NCI-H2107 (cell line): ENCODE measurements at places on chromosomes 11 and 22.

DNA sequence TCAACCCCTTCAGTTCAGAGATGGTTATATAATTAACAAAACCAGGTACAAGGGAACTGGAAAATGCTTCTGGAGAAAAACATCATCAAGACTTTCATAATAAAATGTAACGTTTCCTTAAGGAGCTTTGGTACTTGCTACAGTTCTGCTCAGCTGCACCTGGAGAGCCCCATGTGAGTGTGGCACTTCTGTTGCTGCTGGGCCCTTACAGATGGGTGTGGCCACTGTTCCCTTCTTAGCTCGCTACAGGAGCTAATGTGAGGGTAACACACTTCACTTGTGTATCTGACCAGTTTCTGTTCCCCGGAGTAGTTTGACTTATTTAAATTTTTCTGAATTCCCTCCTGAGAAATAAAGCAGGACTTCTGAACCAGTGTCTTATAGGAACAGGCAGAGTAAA lies 4.0 kb downstream of the POU2AF3 start:
- no peak for DNase-seq

DNA sequence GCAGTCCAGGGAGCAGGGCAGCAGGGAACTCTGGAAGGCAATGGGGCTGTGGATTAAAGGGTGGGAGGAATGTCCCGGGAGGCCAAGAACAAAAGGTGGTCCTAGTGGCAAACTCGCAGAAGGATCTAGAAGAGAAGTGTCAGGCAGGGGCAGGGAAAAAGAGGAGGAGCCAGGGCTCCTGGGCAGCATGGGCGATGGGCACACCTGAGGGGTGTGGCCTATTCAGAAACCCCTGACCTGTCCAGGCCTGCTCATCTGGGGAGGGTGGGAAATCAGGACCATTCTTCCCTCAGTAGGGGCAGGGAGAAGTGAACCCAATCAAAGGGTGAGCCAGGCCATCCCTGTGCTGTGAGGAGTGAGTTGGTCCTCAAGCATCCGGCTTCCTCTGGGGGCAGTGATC lies 108.6 kb downstream of the TRIM29 start:
- no peak for DNase-seq

DNA sequence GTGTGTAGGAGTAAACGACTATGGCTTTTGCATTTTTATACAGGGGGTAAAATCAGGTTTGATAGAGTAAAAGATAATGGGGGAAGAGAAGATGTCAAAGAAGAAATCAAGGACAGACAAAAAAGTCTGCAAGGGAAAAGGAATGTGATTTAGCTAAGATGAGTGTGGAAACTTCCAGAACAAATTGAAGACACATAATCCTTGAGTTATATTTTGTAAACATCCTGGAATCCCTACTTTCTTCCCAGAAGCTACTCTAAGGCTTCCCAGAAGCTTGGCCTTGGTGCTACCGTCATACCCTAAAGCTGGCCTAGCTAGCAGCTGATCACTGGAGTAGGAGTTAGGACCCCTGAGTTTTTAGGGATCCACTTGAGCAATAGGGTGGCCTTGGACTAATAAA lies 82.4 kb downstream of the BLID start:
- DNase-seq: no peak

GRCh38 chr11:123742031-123742723 lies 717 bp upstream of the ZNF202 start:
- DNase-seq: no peak

- no peak for DNase-seq
These were observed 19.1 kb downstream of the TNRC6B start for GRCh38 chr22:40196628-40197360.

GRCh38 chr22:50190182-50190940 lies 4.6 kb downstream of the TRABD start:
- DNase-seq: no peak

- no peak for DNase-seq
These were observed 58.3 kb downstream of the CCDC83 start for GRCh38 chr11:85913513-85913912.

GRCh38 chr11:61657566-61658290 lies 22.5 kb upstream of the DAGLA start:
- no peak for DNase-seq

- no peak for DNase-seq
These were observed 14.6 kb downstream of the KCNJ1 start for GRCh38 chr11:128852327-128853023.
